ENCODE measurements at places on chromosomes 7 and 10.

- no peak for DNase-seq
Measured at GRCh38 chr7:25951414-25952260, 200.4 kb upstream of the NFE2L3 start.

DNA sequence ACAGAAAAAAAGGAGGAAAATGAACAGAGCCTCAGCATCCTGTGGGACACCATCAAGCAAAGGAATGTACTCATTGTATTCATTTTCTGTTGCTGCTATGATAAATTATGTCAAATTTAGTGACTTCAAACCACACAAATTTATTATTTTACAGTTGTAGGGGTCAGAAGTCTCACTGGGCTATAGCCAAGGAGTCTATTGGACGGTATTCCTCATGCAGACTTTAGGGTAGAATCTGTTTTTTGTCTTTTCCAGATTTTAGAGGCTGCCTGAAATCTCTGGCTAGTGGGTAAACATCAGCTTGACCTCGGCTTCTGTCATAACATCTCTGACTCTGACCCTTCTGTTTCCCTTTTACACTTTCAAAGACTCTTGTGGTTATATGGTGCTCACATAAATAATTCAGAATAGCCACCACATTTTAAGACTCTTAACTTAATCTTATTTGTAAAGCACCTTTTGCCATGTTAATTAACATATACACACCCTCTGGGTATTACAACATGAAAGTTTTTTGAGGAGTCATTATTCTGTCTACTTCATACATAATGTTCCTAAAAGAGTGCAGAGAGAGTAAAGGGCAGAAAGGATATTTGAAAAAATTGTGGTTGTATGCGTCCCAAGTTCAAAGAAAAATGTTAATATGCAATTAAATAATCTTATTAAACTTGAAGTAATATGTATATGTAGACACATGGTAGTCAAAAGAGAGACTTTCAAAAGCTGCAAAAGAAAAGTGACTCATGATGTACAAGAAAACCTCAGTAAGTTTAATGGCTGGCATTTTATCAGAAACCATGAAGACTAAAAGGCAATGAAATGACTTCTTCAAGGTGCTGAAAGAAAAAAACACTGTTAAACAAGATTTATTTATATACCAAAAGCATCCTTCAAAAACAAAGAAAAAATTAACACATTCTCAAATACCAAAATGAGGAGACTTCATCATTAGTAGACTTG is 70.8 kb upstream of the MEOX2 start:
- DNase-seq, result no peak

DNA sequence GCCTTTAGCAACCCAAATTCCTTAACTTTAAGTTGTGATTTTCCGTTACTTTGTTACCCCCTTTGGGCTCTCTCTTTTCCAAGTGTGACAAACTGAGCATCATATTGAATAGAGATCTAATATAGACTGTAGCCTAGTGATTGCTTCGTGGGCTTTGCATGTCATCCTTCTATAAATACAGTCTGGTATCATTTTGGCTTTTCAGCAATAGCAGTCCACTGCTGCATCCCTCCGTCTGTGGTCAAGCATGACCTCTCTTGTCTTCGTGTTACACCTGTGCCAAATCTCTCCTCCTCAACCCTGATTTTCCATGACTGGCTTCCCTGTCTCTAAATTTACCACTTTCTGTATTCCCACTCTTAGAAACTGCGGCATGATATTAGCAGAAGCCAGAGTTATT is 53.8 kb upstream of the AGK start:
- no peak for DNase-seq

GRCh38 chr10:28676326-28676967 is 874 bp upstream of the BAMBI start:
- DNase-seq, result no peak

GRCh38 chr10:109741712-109742111 is 181.6 kb downstream of the XPNPEP1 start:
- DNase-seq, result no peak

- no peak for DNase-seq
Measured at GRCh38 chr10:125538947-125539731, 143.8 kb downstream of the TEX36 start.

GRCh38 chr10:110914431-110914830 is 4.5 kb downstream of the BBIP1 start:
- no peak for DNase-seq

DNA sequence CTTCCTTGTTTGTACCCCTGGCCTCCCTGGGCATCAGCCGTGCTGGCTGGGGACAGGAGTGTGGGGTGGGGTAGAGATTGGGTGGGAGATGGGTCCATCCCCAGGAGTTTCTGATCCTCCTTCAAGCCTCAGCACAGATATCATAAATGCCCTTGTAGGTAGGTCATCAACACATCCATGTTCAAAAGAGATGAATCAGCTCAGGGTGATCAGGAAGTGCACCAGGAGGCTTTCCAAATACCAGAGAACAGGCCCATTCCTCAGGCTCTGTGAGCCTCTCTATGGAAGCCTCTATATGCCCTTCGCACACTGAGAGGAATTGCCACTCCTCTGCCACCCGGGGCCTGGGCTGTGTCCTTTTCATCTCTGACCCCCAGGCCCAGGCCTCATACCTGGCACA is 31.9 kb upstream of the ADCYAP1R1 start:
- DNase-seq, result no peak

- no peak for DNase-seq
Measured at GRCh38 chr7:44326261-44327125, 1.1 kb upstream of the CAMK2B start.

DNA sequence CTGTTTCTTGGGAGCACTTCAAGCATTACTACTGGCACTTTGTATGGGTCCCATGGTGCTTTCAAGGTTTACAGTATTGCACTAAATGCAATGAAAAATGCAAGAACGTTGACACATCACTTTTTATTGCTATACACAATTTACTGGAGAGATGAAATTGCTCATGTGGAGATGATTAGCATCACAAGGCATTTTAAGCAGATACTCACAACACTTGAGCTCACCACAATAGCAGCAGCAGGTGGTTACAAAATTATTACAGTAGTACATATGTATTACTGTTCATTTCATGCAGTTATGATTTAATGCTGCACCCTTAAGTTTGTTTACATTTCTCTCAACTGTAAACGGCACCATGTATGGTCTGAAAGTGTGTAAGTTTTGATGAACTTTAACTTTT is 537.7 kb downstream of the GRM8 start:
- DNase-seq, result no peak

- DNase-seq, result peak; percentile 86
Measured at GRCh38 chr7:129122751-129123509, 21.6 kb upstream of the TSPAN33 start.

DNA sequence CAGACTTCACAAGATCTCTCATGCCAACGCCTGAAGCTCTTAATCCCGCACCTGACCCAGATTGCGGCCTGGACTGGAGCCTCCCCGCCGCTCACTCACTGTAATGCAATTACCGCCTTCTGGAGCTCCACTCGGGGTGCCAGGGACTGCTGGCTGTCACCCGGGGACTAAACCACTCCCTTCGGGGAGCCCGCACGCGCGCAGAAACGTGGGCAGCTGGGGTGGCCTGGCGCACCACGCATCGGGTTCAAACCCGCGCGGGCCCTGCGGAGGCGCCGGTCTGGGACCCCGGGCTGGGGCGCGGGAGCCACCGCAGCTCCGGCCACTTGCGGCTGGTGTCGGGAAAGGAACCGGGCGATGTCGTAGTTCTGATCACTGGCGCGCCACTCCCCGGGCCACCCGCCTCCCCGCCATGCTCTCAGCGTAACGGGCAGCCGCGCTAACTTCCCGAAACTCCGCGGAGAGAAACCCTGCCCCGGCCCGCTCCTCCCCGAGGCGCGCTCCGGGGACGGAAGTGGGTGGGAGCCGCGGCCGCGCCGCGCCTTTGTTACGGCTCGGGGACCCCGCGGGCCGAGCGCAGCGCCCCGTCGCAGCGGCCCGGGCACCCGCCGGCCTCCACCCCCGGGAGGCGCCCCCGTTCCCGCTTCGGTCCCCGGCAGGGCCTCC is 100.3 kb upstream of the SVIL start:
- no peak for DNase-seq

DNA sequence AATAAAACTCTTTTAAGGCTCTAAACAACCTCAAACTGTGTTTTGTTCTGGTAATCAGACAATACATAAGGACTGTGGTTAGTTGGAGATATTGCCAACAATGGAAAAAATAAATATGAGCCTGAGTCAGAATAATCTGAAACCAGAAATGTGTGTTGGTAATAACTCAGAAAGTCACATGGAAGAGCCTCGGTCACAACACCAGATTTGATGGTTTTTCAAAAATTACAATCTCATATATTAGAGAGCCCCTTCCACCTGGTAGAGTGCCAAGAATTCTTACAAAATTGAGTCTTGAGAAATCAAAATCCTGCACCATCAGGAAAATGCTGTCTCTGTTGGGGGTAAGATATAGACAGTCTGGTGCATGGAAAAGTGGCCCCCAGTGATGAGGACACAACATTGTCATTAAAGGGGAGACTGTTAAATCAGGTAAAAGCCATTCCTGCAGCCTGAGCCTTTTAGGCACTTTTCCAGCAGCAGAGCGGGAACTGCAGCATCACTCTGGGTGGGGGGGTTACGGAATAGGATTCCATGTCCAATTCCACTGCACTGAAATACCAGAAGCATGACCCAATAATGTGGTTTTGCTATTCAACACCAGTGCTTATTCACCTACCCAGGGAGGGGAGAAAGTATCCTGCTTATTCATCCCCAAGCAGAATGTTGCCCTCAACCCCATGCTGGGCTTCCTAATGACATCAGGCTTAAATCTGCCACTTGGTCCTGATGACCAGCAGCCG is 9.5 kb upstream of the ADAM12 start:
- no peak for DNase-seq

- DNase-seq, result no peak
Measured at GRCh38 chr7:2647594-2648172, 15.9 kb downstream of the TTYH3 start.

- DNase-seq, result no peak
Measured at GRCh38 chr7:94509264-94509886, at the start of gene CASD1. Gene CASD1 (plus strand): TSS chr7:94509809. CDS start chr7:94510085, 276 bp downstream.

GRCh38 chr7:19284596-19285300 is 139.5 kb upstream of the FERD3L start:
- DNase-seq, result no peak

DNA sequence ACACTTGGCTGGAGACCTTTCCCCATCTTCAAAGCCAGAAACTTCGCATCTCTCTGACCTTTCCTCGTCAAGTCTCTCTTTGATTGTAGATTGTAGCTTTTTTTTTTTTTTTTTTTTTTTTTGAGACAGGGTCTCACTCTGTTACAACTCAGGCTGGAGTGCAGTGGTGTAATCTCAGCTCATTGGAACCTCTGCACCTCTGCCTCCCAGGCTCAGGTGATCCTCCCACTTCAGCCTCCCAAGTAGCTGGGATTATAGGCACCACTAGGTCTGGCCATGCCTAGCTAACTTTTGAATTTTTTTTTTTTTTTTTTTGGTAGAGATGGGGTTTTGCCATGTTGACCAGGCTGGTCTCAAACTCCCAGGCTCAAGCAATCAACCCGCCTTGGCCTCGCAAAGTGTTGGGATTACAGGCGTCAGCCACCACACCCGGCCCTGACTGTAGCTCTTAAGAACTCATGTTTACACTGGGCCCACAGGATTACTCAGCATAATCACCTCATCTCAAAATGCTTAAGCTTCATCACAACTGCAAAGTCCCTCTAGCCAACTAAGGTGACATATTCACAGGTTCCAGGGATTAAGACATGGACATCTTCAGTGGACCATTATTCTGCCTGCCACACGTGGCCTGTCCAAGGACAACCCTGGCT is 11.7 kb downstream of the POLL start:
- no peak for DNase-seq

DNA sequence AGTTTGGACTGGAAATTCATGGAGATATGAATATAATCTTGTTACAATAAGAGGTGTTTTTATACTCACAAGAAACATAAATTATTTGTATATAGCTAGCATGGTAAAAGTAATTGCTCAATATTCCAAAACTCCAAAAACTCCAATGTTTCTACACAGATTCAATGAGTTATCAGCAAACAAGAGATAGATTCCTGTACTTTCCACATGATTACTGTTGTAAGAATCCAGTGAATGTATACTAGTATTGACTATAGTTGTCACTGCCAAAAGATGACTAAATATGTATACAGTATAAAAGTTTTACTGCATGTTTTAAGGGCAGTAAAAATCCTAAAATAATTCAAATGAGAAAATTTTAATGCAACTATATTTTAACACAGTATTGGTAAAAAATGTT is 10.7 kb downstream of the ATOH7 start:
- no peak for DNase-seq

DNA sequence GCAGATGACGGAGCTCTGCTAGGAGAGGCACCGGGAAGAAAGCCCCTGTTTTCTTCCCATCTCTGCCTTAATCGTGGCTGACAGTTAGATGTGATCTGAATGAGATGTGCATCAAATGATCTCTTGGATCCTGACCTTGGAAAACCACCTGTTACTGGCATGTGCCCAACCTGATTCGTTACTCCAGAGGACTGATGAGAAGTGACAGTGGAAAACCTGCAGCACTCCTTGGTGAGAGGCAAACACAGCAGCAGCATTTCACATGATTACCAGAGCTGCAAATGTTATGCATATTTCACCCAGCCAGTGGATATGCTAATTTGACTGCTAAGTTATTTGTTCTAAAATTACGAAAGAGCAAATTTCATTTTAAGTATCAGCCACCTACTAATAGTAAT is 95.3 kb downstream of the PTPRN2 start:
- no peak for DNase-seq

DNA sequence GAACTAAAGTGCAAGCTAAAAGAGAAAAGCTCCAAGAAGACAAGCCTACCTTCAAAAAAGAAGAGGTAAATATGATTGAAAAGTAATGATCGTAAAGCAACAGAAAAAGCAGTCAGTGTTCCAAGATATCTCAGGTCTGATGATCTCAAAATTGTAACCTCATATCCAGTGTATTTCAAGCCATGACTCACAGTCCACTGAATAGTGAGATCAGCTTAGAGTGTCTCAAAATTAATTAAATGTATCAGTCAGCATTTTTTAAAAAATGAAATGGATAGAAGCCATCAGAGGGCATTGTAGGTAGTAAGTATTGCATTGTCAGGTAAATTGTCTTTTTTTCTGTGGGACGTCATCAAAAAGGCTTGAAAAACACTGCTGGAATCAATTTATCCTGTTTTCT is 50.6 kb upstream of the AGBL3 start:
- no peak for DNase-seq

DNA sequence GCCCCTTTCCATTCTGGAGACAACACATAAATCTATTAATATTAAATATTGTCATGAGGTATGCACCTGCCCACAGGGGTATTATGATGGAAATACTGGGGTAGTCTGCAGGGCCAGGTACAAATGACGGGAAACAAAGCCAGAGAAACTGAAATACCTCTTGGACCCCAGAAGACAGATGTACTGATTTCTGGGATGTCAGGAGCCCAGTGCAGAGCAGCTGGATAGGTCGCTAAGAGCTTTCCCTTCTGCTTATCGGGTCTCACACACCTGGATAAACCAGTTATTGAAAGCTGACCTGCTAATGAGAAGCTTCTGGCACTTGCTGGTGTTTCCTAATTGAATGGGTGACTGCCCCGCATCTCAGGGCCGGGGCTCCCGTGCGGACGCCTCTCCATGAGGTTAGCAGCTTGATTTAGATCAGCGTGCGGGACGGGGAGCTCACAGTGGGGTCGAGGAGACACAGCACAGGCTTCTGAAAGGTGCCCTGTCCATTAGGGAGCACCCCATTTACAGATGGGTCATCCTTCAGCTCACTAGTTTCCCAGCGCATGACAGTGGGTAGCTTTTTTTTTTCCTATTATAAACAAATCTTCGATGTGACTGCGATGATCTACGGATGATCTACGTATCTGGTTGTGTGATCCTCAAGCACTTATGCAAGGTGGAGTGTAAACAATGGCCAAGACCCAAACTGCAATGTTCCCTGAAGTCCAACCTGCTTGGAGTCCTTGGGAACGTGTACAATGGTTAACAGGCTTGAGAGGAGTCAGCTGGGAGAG is 1.5 kb upstream of the INSIG1 start:
- DNase-seq, result no peak

Measured in GM12864 (cell line).